Suprapubic skin (tissue), 4 donors: ENCODE measurements at places on chromosomes 12 and 14. TPM values are rescaled to one million over a fixed set of nuclear protein-coding genes. Genes with fewer than 3 reads are reported as not detected.

DNA sequence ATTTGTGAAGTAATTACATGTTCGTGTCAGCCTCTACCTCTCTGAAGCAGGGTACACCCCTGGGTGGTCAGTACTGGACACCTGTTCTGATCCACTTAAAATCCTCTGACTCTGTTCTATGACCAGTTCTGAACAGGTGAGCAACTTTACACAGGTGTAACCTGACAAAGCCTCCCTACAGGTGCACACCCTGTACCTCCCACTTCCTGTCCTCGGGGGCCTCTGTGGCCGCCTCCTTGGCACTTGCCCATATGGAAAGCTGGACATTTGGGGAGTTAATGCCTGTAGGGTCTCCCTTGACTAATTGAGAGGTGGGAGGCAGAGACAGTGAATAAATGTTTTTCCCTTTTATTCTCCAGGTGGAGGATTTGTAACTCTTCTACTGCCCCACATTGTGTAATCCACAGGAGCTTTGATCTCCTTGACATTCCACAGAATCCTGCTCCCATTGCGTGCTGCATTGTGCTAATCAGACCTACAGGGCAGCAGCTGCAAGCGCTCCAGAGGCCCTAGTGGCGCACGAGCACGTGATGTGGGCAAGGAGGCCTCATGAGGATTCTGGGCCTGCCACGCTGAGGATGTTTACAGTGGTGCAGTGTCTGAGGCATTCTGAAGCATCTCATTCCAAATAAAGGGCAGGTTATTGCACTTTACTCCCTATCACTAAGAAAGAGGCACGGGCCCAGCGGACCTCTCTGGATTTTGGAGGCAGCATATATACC lies 45.8 kb upstream of the BATF start:
- peak; percentile 48 for DNase-seq

DNA sequence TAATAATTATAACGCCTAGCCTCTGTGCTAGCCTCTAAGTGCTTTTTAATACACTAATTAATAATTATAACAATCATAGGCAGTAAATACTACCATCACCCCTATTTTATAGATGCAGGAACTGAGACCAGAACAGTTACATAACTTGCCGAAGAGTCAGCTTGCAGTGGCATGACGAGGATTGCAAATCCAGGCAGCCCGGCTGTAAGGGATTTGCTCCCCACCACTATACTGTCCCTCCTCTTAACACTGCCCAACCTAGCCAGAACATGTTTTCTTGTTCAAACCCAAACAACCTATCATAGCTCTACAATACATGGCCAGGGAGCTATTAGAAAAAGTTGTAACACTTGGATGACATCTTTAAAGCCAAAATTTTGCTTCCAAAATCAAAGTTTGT lies 33.9 kb upstream of the VASH1 start:
- no peak for DNase-seq

DNA sequence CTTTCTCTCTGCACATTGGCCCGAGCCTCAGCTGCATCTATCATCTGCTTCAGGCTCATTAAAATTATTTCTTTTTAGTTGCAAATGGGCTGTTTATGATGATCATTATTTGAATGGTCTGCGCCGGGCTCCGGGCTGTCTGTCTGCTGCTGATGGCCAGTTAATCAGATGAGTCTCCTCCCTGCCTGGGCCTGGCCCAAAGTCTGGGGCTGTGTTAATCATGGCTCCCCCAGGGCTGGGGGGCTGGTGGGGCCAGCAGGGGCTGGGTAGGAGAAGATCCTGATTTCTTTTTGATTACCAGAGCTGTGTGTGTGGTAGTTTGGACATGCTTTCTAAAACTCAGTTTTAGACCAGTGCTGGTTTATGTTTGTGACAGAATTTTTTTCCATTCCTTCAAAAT lies 159.1 kb downstream of the PHETA1 start:
- no peak for DNase-seq

GRCh38 chr14:33879684-33880286 lies 71.1 kb downstream of the EGLN3 start:
- DNase-seq, result no peak

Gene PLA2G1B
- not detected for total RNA-seq

Gene GABARAPL1
- total RNA-seq, result 94.6 TPM

Gene TMEM179
- total RNA-seq, result not detected

Gene AKAP5
- 0.42 TPM for total RNA-seq
